Colonic mucosa (tissue), 4 donors: ENCODE measurements at places on chromosomes 2 and 18. TPM values are rescaled to one million over a fixed set of nuclear protein-coding genes. Genes with fewer than 3 reads are reported as not detected.

- no peaks in the 10 kb centered on the region for H3K36me3 ChIP-seq
- H3K4me3 ChIP-seq = no peak overlapping the region
- H3K27me3 ChIP-seq = no peaks in the 10 kb centered on the region
- H3K27ac ChIP-seq = no peak overlapping the region
- no peaks in the 10 kb centered on the region for H3K4me1 ChIP-seq
Measured at GRCh38 chr18:66558773-66559172, 45.1 kb downstream of the CDH19 start.

DNA sequence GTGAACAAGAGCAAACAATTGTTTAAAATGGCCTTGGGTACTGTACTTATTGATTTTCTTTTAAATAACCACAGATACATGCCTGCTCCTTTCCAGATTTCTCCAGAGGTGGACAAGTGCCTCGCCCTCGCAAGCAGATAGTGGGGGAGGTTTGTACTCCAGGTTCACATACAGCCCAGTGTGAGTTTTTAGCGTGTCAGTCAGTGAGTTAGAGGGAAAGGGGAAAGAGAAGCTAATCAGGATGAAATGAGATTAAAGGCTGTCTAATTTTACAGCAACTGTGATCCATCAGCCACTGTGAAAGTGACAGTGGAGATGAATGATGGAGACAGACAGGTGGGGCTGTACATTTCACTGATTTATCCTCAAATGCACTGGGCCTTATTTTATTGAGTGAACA is 74.7 kb downstream of the KLHL14 start:
- H3K27ac ChIP-seq = no peak overlapping the region
- H3K27me3 ChIP-seq = no peaks in the 10 kb centered on the region
- no peaks in the 10 kb centered on the region for H3K4me1 ChIP-seq
- no peak overlapping the region for H3K4me3 ChIP-seq
- no peak for DNase-seq

GRCh38 chr2:241538838-241539615 is 19.5 kb upstream of the BOK start:
- H3K36me3 ChIP-seq = no peaks in the 10 kb centered on the region
- no peak for DNase-seq
- no peaks in the 10 kb centered on the region for H3K4me1 ChIP-seq
- no peak overlapping the region for H3K4me3 ChIP-seq

The MEP1B gene
- total RNA-seq = 4.6 TPM

The CTNNA2 gene
- total RNA-seq = 0.17 TPM

The SDC1 gene
- 156 TPM for total RNA-seq

The LDLRAD4 gene
- 11.7 TPM for total RNA-seq

DNA sequence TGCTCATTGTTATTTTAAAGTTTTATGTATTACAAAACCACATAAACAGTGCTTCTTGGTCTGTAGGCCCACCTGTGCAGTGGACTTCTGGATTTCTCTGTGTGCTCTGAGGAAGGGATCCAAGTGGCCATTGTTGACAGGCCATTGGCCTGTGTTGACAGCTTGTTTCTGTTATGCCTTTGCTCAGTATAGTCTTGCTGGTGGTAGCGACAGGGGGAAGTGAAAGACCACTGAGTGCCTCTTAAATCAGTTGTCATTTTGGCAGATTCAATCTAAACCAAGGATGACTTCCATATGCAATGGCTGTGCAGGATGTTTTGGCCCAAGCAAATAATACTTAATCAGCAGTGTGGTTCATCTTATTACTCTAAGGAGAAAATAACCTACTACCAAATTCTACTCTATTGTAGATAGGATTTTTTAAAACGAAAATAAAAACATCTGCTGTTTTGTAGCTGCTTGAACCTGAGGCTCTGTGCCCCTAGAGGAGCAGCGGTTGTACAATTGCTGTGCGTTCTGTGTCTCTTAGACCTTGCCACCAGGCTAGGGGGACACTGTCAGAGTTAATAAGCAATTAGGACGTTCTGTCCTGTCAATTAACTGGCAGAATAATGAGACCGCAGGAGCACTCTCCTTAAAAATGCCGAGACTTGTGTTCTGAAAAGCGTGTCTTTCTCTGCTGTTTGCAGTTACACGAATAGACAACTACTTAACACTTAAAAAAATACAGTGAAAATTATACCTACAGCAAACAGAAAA is 108.2 kb downstream of the RHBDD1 start:
- no peaks in the 10 kb centered on the region for H3K27me3 ChIP-seq
- no peaks in the 10 kb centered on the region for H3K4me1 ChIP-seq
- H3K36me3 ChIP-seq = no peaks in the 10 kb centered on the region
- H3K27ac ChIP-seq = no peak overlapping the region
- H3K4me3 ChIP-seq = no peak overlapping the region

The SP9 gene
- not detected for total RNA-seq
